Activated CD4-positive, alpha-beta T cell treated with anti-CD3 and anti-CD28 coated beads for 24 hours (primary cell): ENCODE measurements at places on chromosomes 7 and 10.

DNA sequence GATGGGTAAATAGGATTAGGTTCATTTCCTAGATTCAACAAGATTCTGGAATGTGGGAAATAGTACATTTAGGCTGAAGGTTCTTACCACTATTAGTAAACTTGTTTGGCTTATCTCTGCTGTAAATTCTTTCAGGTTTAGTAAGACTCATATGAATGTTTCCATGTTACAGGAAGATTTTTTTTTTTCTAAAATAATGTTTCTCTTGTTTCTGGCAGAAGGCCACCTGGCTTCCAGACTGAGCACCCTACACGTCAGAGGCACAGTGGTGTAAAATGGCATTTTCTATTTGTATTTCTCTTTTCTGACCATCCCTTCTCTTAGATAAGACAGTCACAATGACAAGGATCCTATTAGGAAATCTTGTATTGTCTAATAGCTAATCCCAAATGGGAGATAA is 22.7 kb upstream of the AASS start:
- DNase-seq: no peak

DNA sequence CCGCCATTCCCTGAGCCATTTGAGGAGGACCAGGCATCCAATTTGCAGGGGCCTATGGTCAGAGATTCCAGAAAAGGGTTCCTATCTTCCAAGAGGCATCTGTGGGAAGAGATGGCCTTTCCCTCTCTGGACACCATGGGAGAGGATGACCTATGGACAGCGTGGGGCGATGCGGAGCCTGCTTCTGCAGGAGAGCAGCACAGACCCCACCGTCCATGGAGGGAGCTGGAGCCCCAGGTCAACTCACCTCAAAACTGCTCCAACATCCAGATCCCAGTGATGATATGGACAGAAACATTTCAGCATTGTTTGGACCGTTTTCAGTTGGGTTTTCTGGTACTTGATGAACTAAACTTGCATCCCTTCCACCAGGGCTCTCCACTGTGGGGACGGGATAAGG is 34.0 kb upstream of the FOXK1 start:
- DNase-seq: no peak

GRCh38 chr10:91953600-91954160 is 30.1 kb downstream of the BTAF1 start:
- no peak for DNase-seq

DNA sequence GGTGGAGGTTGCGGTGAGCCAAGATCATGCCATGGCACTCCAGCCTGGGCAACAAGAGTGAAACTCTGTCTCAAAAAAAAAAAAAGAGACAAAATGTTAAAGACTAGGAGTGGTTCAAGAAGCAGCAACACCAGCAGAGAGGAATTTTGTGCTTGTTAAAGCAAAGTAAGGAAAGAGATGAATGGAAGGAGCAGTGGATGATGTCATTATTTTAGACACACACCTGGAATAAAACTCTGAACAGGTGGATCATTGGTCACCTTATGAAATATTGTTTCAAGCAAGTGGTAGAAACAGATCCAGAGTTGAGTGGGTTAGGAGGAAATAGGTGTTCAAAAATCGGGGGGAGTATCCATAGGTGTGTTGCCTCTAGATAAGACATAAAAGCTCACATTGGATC is 129.7 kb upstream of the FRMD4A start:
- DNase-seq: no peak

DNA sequence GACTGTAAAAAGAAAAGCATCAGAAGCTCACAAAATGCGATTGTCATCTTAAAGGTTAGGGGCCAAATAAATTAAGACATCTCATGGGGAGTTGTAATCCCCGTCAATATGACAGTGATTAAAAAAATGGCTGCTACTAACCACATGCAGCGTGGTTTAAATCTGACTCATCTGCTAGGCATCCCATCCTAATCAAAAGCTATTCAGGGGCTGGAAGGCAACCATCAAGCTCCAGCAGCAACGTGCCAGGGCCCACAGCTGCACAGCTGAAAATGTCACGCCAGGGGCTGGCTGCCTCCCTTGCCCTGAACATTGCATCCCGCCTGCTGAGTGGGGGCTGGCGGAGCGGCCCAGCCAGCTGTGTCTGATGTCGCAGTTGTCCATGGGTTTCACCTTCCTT is 66.3 kb upstream of the FRMD4A start:
- no peak for DNase-seq

GRCh38 chr10:1462521-1462920 is 274.8 kb downstream of the ADARB2 start:
- DNase-seq: no peak

- DNase-seq: no peak
Measured at GRCh38 chr10:70590655-70591416, 11.7 kb downstream of the PRF1 start.

- no peak for DNase-seq
Measured at GRCh38 chr10:47405857-47406547, 21.9 kb upstream of the ZNF488 start.

DNA sequence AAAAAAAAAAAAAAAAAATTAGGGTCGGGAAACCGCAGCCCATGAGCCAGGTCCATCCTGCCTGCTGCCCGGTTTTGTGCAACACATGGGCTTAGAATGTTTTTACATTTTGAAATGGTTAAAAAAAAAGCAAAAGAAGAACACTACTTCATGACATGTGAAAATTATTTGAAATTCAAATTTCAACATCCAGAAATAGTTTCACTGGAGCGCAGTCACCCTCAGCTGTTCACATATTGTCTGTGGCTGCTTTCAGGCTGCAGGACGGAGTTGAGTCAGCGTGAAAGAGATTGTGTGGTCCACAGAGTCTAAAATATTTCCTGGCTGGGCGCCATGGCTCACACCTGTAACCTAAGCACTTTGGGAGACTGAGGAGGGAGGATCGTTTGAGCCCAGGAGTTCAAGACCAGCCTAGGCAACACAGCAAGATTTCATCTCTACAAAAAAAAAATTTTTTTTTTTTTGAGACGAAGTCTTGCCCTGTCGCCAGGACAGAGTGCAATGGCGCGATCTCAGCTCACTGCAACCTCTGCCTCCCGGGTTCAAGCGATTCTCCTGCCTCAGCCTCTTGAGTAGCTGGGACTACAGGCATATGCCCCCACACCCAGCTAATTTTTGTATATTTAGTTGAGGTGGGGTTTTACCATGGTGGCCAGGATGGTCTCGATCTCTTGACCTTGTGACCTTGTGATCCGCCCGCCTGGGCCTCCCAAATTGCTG is 63.9 kb upstream of the ECHDC3 start:
- peak; percentile 4 for DNase-seq

- no peak for DNase-seq
Measured at GRCh38 chr7:94056796-94057207, 52.6 kb upstream of the BET1 start.

GRCh38 chr7:30884881-30885280 is 26.8 kb upstream of the AQP1 start:
- DNase-seq: no peak

GRCh38 chr10:69838853-69839252 is 37.1 kb downstream of the COL13A1 start:
- no peak for DNase-seq

- no peak for DNase-seq
Measured at GRCh38 chr7:11332865-11333228, 359.2 kb downstream of the PHF14 start.

DNA sequence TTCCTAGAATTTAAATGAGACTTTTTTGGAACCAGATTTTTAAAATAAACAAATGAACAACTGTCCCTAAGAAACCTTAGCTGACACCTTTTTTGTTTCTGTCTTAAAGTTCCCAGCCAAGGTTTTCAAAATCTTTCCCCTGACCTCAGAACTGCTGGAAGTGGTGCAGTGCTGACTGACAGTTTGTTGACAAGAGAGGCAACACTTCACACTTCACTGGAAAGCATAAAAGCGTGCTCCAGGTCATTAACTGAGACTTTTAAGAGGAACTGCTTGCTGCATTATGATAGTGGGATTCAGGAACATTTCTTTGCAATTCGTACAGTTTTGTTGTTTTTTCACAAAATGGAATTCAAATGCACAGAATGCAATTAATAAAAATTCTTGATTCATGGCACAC is 36.2 kb downstream of the SYPL1 start:
- DNase-seq: no peak

- no peak for DNase-seq
Measured at GRCh38 chr7:111682588-111683340, 120.5 kb upstream of the IMMP2L start.

GRCh38 chr10:1597370-1598146 is 139.8 kb downstream of the ADARB2 start:
- DNase-seq: no peak

- DNase-seq: no peak
Measured at GRCh38 chr7:82443036-82443546, 486 bp downstream of the CACNA2D1 start.

- DNase-seq: no peak
Measured at GRCh38 chr10:67878133-67878532, 6.3 kb upstream of the SIRT1 start.

DNA sequence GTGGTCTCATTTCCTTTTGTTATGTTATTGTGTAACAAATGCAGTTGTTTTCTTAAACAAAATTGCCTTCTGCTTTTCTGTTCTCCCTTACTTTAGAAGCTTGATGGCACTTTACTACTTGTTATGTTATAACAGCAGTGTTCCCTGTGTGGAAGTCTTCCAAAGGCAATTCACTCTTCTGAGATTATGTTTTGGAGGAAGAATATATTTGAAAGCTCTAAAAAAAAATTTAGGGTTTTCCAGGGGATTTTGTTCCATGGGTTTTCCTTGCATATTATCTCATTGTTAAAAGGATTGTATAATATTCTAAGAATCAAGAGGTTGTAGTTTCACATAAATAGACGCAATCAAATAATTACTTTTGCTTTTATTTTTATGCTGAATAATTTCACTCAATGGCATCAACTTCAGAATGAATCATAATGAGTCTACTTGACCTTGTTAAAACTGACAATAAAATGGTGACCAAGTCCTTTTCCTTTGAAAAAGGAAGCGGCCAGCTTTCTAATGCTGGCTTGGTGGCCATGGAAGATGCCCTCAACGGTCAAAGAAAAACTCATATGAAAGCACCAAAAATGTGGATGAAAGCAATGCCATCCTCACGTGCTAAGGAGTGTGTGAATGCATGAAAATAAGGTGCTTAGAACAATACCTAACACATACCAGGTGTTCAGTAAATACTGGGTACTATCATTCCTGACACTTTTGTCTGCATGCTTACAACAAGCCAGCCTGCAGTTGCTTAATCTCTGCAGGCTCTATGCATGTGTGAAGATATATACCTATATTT is 92.4 kb upstream of the KLF6 start:
- no peak for DNase-seq

- DNase-seq: no peak
Measured at GRCh38 chr7:5797716-5798115, 16.3 kb upstream of the RNF216 start.

DNA sequence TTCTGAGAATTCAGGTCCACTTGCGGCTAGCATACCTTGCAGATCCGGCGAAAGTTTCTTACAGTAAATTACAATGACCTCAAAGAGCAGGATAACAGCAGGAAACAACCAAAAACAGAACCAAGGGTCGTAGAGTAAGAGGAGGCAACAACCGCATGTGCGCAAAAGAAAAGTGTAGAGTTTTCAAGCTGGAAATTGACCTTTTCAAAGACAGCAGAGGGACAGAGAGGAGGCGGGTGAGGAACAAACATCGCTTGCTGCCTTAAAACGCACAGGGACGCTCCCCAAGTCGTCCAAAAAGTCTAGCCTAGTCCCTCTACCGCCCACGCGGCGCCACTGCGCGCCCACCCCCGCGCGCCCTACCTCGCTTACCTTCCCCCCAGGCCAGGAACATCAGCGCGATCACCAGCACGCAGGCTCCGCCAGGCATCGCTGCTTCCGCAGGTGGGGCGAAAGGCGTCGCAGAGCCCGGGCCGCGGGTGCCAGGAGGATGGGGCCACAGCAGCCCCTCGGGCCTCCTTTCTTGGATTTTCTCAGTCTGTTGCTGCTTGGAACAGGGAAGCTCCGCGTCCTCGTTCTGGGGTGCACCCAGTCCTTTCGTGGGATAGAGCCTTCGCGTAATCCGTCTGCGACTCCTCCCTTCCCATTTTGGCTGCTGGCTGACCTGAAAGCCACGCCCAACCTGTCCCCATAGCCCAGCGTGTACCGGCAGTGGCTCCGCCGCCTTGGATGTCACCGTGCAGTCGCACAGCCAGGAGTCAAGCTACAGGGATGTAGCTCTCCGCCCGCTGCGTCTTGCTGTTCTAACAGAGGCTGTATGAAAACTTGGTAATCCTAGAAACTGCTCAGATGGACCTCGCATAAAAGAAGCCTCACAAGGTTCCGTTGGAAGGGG is at the start of gene VWDE:
Gene VWDE (minus strand): TSS at position 579 of the 895 bp plus-strand sequence. CDS start 149 bp downstream, at position 430.
- peak; percentile 13 for DNase-seq

GRCh38 chr10:100744987-100745881 is at the start of gene PAX2:
Gene PAX2, plus strand, starts transcription at chr10:100745582. Its CDS starts 679 bp downstream, at chr10:100746261.
- no peak for DNase-seq

- DNase-seq: no peak
Measured at GRCh38 chr7:258476-259190, 31.3 kb upstream of the FOXL3 start.

GRCh38 chr7:77877791-77878190 is 79.2 kb downstream of the PHTF2 start:
- DNase-seq: no peak

GRCh38 chr7:47358944-47359588 is 222.8 kb downstream of the TNS3 start:
- no peak for DNase-seq

DNA sequence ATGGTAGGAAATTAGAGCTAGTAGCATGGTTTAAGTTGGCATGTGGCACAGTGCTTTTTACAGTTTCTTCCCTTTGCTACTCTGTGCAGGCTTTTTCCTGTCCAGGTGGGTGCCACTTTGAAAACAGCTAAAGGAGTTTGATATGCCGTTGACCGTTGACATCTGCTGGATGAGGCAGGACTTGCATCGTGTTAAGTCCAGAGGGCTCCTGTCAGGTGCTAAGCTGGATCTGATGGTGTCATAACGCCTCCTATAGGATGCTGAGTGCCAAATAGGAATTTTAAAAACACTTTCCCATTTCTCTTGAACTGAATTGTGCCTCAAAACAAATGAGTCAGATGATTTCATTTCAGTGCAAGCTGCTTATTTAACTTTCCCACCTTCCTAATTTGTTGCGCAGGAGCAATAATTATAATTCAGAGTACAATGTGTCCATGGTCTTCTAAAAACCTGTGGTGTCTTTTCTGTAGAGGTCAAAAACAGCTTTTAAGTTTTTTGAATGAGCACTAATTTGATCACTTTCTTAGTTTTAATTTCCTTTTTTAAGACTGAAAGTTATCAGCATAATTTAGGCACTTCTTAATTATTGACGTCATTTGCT is 178.3 kb downstream of the CDCA7L start:
- DNase-seq: no peak

GRCh38 chr7:46424934-46425333 is 503.9 kb upstream of the IGFBP3 start:
- no peak for DNase-seq
